Effector CD4-positive, alpha-beta T cell (primary cell): ENCODE measurements at places on chromosomes 3 and 15.

DNA sequence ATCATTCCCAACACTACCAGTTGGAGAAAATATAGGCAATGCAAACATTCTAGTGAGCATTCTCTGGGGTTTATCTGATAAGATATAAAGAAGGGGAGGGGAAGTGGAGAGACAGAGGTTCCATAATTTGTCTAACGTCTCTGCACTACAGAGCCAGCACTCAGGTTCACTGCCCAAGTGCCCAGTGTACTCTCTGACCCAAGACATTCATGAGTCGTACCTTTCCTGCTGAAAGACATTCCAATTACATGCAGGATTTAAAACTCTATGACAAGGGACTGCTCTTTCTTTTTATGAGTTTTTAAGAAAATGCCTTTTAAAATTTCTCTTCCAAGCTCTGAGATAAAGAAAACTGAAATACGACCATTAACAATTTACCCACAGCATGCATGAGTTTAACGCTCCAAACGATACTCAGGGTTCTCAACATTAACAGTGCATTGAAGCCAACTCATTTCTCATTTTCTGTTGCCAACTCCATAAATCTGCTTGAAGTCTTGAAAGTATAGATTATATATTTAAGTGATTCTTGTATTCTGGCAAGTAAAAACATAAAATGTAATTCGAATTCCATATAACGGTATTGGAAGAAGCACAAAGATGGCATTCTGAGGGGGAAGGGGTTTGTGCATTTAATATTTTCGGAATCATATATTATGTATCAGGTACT lies 193.4 kb downstream of the SUCLG2 start:
- DNase-seq, result no peak

DNA sequence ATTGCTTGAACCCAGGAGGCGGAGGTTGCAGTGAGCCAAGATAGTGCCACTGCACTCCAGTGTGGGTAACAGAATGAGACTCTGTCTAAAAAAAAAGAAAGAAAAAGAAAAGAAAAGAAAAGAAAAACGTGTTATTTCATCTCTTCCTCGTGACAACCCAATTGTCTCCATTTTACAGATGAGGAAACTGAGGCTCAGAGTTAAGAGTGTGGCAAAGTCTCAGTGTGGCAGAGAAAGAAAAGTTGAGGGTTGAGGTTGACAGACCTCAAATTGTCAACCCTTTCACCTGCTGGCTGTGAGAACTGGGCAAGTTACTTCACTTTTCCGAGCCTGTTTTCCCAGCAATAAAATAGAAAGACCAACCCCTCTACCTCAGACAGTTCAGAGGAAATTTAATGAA lies 59.6 kb downstream of the TM4SF4 start:
- DNase-seq, result no peak

DNA sequence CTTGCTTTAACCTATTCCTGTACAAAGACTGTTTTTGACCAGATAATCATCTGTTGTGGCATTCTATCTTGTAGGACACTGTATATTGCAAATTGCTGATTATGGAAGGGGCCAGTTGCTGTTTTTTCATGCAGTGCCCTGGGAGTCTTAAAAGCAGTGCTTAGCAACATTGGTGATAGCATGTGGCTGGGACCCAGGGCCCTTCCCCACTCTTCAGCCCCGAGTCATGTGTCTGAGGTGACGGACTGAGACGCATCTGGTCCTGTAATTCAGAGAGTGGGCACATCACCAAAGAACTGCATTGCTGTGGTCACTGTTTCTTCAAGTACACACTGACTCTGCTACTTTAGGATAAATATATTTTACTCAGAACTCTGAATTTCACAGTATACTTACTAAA lies 63.4 kb downstream of the SNRK start:
- DNase-seq, result no peak

GRCh38 chr3:18556503-18557135 lies 131.5 kb upstream of the SATB1 start:
- peak; percentile 13 for DNase-seq

- DNase-seq, result peak; percentile 41
Measured at GRCh38 chr3:47324278-47324865, 41.6 kb downstream of the KLHL18 start.

DNA sequence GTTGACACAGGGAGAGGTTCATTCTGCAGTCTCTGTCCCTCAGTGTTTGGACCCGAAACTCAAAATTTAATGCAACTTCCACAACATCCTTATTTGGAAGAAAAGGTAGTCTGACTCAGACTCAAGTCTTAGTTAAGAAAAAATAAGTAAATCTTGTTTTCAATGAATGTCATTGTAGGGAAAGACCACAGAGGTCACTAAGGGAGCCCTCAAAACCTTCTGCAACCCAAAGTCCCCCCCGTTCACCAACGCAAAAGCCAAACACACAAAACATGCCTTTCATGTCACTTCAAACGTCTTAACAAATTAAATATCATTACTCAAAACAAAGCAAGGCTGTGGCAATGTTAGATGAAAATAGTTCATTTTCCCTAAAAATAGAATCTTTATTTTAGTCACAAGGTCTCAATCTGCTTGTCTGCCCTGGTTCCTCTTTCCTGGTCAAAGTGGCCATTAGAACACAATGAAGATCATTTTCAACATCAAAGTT lies 20.9 kb upstream of the SSUH2 start:
- DNase-seq, result no peak

DNA sequence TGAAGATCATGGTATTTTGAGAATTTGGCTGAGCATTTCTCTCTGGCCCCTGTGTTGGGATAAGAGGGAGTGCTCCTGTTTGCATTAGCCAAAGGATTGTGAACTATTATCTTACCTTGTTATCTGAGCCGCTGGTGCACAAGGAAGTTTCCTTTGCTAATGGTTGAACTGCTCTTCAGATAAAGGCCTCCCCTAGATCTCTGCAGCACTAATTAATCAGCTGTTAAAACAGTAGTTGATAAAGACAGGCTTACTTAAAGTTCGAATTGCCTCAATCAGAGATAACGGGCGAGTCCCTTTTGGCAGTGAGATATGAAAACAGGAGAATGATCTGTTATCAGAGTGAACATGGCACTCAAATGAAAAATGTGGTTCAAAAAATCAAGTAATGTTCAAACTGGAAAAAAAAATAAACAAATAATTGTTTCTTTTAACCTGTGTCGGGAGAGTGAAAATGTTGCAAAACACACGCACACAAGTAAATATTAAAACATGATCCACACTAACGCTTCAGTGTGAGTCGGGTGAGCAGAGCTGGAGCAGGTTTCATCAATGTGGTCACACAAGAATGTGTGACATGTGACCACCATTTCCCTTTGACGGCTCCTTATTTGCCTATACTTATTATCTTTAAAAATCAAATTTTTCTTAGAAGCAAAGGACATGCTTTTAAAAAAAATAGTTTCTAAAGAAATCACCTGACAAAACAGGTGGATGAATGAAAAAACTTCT lies 469.1 kb downstream of the SOX2 start:
- DNase-seq, result no peak

DNA sequence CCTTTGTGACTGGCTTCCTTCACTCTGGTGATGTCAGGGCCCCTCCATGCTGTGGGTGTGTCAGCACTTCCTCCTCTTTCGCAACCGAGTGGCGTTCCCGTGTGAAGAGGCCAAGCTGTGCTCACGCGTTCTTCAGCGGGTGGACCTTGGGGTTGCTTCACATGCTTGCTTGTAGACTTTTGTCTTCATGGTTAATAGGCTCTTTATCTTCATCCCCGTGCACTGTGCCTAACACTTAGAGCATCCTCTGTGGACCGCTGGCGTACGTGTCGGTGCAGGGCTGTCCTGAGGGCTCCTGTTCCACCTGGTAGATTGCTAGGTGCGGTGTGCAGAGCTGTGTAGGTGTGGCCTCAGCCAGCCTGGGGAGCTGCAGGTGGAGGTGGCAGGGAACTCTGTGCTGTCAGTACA lies 182.3 kb downstream of the OR4M2 start:
- DNase-seq, result peak; percentile 30

DNA sequence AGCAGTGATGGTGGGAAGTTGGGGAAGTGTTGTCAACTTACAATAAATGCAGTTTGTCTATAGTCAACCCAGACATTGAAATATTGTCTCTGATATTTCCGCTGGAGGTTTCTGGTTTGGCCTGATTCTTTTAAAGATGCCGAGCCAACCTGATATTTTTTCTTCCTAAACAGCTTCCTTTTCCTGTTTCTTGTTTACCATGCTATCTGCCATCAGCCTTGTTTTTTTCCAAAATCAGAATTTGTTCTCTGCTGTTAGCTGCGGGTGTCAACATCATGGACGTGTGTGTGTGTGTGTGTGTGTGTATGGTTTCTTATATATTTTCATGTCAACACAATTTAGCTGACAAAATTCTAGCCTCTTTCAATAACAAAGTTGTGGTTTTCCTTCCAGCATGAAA lies 41.2 kb upstream of the XCR1 start:
- no peak for DNase-seq

- DNase-seq, result no peak
Measured at GRCh38 chr15:88323976-88324740, 67.6 kb upstream of the NTRK3 start.

- no peak for DNase-seq
Measured at GRCh38 chr3:194931865-194932264, 246.2 kb downstream of the FAM43A start.

DNA sequence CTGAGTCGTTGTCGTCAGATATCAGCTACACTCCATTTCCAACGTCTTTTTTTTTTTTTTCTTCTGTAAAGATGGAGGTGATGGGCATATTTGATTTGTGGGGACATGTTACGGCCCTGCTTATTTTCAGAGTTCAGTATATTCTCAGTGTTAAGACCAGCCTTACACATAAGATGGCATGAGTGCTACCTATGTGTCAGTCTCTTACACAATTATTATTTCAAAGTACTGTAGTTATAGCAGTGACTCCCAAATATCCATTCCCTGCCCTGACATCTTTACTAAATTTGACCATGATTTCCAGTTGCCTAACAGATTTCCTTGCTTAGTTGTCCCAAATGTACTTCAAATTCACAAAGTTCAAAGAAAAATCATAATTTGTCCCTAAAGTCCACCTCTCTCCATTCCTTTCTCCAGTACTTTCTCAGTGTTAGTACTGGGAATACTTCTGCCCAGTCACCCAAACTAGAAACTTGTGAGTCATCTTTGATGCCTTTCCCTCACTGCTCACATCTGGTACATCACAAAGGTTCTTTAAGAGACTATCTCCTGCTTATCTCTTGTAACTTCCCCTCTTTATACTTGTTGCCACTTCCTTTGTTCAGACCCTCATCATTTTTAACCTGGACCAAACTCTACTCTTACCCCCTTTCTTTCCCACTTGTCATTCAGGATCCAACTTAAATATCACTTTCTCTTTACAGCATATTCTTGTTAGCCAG lies 67.0 kb downstream of the ZNF609 start:
- DNase-seq, result no peak

GRCh38 chr3:28972921-28973320 lies 307.9 kb upstream of the RBMS3 start:
- no peak for DNase-seq

DNA sequence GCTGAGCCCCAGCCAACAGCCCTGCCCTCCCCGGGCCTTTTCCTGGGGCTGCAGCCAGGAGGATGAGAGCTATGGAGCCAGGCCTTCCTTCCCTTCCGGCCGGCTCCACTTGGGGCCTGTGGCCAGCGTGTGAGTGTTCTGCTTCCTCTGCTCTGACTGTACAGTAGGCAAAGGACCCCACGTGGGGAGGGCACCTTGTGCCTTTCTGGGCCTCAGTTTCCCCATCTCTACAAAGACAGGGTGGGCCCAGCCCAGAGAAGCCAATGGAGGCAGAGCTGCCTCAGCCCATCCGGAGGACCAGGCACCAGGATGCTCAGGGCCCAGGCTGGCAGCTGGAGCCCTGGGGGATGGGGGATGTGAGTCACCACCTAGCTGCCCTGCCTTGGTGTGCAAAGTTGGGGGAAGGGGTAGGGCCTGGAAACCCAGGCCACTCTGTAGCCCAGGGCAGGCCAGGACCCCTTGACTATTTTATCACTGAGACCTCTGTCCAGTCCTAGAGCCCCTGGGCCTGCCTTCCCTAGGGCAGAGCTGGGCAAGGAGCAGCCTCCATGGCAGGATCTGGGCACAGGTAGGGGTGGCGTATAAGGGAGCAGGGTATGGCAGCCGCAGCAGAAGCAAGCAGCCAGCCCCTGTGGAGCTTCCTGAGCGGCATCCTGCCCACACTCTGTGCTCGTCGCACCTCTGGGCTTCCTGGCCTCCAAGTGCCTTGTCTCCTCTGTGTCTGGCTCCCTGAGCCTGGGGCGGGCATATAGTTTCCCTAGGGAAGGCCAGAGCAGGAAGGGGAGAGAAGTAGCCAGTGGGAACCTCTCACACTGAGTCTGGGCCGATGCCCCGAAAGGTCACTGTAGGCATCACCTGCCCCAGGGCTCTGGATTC lies 1.8 kb downstream of the PSTPIP1 start:
- peak; percentile 35 for DNase-seq

- no peak for DNase-seq
Measured at GRCh38 chr3:14550651-14551611, 10.8 kb upstream of the GRIP2 start.

DNA sequence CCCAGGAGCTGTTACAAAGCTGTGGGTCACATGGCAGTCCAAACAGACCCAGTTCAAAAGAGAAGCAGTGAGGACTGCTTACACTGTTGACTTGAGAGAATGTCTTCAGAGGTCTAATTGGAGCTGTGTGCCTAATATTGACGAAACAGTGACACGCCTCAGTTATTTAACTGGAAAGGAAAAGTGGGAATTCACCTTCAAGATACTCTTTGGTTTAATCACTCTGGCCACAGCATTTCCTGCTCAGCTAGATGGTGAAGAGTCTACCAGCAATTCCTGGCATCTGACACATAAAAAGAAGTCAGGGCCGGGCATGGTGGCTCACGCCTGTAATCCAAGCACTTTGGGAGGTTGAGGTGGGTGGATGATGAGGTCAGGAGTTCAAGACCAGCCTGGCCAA lies 326.4 kb downstream of the SV2B start:
- no peak for DNase-seq

DNA sequence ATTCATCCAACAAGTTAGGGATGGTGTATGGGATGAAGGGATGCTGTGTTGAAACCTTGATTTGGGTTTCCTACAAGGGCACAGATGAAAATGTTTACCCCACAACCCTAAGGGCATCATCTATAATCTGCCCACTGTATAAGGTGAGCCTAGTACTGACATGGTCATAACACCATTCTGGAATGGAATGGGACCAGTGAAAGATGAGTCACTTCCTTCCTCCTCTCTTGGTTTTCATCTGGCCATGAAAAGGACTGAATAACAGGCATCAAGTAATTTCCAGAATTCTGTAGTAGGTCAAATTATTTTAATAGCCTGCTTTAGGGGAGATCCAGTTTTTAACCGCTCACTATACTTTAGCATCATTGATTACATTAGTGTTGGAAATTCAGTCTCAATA lies 538.6 kb downstream of the NR2F2 start:
- no peak for DNase-seq

GRCh38 chr3:105459566-105460290 lies 93.0 kb downstream of the ALCAM start:
- no peak for DNase-seq

- no peak for DNase-seq
Measured at GRCh38 chr15:33612721-33613304, 302.0 kb downstream of the RYR3 start.
